ENCODE measurements at places on chromosomes 7 and 10. TPM values are rescaled to one million over a fixed set of nuclear protein-coding genes. Genes with fewer than 3 reads are reported as not detected.

GRCh38 chr10:31197886-31198285, 121.1 kb upstream of the ZEB1 start:
- peak; percentile 15 for DNase-seq

DNA sequence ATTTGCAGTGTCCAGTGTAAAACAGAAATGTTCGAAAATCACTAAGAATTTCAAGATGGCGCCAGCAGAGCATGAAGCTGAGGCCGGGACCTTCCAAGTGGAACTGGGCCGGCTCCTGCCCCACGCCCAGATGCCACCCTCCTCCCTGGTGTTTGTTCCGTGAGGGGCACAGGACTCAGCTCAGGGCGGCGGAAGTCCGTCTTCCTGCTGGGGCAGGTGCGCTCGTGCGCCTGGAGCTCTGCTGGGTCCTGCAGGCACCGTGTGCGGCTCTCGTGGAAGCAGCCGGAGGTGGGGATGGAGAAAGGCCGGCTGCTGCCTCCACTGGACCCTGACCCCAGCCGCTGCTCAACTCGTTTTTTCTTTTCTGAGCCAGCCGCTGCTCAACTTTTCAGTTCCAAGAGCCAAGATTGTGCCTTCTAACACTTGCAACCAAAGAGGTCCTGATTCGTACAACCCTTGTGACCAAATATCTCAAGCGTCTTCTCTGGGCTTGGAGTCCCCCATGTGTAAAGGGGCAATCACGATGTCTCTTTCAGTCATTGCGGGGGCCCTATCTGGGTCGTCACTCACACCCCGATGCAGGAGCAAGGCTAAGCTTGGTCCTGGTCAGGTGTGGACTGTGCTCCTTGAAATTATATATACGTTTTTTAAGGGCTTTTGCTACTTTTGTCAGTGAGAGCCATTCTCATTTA, 334.4 kb downstream of the ADARB2 start:
- no peak for DNase-seq

MUC12 gene
- not detected for total RNA-seq

TMEM178B gene
- 0.07 TPM for total RNA-seq

RASA4 gene
- total RNA-seq = 1.3 TPM

- DNase-seq = no peak
Observed at GRCh38 chr10:128518000-128518399, 391.8 kb upstream of the MKI67 start.

DNA sequence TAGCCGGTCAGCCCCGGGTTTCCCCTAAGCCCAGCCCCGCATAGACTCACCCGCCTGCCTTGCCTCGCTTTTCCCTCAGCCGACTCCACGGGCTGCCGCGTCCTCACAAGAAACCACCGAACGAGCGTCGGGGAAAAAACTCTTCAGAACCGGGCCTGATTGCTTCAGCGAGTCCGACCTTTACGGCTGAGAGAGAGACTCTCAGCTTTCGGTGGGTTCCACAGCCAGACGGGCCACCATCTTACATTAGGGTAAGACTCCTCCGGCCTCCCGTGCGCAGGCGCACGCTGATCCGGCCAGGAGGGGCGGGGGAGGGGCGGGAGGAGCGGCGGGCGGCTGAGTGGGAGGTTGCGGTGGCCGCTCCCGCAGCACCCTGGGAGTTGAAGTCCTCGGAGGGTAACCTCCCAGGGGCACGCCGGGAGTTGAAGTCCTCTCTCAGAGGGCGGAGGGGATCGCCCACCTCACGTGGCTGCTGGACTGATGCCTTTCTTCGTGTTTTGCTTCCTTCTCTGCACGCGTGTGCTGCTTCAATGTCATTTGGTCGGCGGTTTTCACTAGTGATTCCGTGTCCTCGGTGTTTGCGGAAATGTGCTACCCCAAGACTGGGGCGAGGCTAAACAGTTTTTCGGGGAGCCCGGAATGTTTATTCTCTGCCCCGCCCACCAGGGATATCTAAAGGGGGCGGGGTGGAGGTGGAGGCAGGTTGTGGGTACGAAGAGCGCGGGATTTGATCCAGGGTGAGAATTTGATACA, at the start of gene CNOT4:
Gene CNOT4, minus strand, starts transcription at position 264 of the 753 bp plus-strand sequence. CDS start 71,771 bp downstream, outside the sequence.
- DNase-seq = peak; percentile 93

GRCh38 chr10:71345694-71346093, 26.6 kb downstream of the SLC29A3 start:
- DNase-seq = no peak

IKZF1 gene
- not detected for total RNA-seq

CYP26C1 gene
- not detected for total RNA-seq

Measured in HT1080 (cell line).